Substantia nigra (tissue), 51 donors: ENCODE measurements at places on chromosomes 16 and 17.

DNA sequence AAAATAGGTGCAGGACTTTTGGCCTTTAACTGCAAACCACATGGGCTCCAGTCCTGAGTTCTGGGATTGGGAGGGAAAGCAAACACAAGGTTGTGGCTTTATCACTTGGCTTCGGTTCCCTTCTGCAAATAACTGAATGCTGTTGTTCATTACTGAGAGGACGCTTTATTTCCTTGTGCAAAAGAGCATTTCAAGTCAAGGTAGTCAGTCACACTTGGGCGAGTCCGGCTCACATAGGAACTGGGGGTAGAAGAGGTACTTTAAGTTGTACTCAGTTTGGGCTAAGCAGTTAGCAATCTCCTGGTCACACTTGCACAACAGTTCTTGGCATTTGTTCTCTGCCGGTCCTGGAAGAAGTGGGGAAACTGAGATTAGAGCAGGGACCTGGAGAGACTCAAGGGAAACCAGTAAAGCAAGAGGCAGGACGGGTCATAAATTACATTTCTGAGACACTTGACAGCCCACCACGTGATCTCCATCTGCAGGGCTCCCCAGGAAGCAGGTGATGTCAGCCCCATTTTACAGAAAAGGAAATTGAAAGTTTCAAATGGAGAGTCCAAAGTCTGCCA, 21.6 kb downstream of the PLA2G10 start:
- no peak for DNase-seq

DNA sequence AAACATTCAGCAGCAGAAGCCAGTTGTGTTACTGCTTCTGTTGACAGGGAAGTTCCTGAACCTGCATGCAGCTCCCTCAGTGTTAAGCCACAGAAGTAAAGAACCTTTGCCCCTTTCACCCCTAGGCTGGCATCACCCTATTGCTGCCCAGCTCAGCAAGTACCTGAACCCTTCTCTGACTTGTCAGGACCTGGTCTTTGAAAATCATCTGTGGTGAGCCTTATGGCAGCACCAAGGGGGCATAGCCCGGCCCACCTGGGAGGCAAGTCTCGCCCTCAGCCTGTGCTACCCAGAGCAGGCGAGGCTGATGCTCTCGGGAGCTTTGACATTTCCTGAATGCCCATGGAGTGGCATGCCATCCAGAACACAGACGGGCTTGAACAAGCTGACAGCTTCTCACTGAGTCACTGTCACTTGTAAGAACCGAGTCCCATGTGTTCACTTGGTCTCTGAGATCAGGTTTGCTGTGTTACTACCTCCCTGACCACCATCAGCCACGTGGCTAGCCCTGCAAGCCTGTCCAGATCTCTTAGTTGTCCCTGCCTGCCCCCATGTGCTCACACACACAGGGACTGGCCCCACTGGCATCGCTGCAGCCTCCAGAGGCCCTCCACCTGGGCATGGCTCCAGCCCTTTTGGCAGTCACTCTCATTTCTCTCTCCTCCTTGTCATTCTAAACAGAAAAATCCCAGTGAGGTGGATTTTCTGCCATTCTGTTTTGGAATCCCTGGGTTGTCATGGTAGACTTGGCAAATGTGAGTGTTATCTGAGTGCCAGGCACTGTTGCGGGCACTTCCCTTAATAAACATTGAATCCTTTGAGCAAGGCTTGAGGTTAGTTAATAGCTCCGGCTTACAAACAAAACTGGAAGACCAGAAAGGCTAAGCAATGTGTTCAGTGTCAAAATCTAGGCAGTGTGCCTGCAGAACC, 2.9 kb upstream of the CARMIL2 start:
- DNase-seq: peak; percentile 20

GRCh38 chr17:55587608-55588139, 76.4 kb upstream of the SMIM36 start:
- DNase-seq: no peak

DNA sequence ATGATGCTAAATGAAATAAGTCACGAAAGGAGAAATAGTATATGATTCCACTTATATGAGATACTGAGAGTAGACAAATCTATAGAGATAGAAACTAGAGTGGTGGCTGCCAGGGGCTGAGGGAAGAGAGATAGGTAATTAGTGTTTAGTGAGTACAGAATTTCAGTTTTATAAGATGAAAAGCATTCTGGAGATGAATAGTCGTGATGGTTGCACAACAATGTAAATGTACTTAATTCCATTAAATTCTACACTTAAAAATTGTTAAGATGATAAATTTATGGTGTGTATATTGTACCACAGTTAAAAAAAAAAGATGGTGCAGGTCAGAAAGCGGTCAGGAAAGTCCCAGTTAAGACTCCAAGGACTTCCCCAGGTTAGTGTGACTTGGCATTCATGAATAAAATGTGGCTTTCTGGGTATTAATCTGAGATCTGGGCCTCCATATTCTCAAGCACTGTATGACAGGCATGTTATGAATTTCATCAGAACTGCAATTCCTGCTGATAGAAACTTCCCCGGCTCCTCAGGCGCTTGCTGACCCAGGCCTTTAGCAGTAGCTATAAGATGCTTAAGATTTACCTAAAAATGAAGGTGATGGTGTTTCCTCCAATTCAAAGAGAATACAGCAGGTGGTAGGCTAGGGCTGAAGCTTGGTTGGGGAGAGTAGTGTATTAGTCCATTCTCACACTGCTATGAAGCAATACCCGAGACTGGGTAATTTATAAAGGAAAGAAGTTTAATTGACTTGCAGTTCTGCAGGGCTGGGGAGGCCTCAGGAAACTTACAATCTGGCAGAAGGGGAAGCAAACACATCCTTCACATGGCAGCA, 115.3 kb upstream of the SOX9 start:
- no peak for DNase-seq

GRCh38 chr16:79656553-79657115, 56.1 kb upstream of the MAF start:
- no peak for DNase-seq

DNA sequence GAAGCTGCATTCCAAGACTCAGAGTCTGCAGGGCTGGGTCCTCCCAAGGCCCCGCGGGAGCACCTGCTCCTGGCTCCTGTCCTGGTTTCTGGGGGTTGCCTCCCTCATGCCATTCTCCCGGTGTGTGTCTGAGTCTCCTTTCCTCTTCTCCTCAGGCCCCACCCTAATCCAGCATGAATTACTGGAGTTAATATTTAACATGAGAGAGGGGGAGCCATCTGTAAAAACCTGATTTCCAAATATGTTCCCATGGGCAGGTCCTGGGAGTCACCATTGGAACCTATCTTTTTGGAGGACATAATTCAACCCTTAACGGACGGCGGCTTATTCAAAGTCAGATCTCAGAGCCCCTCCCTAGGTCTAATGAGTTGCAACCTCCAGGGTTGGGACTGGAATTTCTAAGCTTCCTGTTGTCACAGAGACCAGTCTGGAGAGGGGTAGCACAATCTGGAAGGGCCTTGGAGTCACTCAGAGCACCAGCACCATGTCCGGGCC, 5.4 kb downstream of the C17orf99 start:
- DNase-seq: no peak

DNA sequence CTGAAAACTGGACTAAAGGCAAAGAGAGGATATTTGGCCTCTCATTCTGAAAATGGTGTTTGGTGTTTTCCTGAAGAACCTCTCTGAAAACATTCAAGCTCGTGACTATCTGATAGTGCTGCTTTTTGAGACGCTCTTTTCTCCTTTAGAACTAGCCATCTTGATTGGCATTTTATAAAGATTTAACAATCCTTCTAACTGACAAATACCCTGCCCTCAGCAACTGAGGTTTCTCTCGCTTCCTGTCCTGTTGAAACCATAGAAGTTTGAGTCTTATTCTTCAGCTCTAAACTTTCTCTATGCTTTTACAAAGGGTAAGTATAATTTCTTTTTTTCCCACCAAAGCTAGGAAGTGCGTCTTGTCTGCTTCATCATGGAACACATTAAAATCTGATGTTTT, 13.3 kb downstream of the CNEP1R1 start:
- DNase-seq: no peak

- no peak for DNase-seq
These were observed 257.1 kb downstream of the FTO start for GRCh38 chr16:53960954-53961616.

- no peak for DNase-seq
These were observed 64.4 kb downstream of the EFCAB5 start for GRCh38 chr17:30005709-30006320.

DNA sequence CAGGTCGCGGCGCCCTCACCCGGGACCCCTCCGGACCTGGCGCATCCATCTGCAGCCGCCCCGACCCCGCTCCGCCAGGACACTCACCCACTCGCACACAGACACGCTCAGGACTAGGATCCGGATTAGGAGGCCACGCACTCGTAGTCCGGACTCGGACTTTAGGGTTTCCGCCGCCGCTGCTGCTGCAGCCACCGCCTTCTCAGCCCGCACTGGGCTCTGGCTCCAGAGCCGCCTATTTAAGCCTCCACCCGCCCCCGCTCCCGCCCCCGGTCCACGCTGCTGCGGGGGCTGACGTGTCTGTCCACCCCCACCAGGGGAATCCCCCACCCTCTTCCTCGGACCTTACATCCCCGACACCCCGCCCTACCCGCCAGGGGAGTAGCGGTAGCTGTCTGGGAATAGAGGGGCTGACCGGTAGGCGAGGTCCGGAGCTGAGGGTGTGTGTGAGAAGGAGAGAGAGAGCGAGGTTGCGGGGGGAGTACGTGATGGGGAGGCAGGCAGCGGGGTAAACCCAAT, at the start of gene RRAD:
Gene RRAD (minus strand): TSS at position 214 of the 519 bp plus-strand sequence. CDS start 356 bp downstream, outside the sequence.
- no peak for DNase-seq

- DNase-seq: no peak
These were observed 99.2 kb upstream of the ZNF750 start for GRCh38 chr17:82938873-82939620.

- no peak for DNase-seq
These were observed 965 bp upstream of the TMC6 start for GRCh38 chr17:78129351-78130089.

- no peak for DNase-seq
These were observed 12.8 kb downstream of the CRISPLD2 start for GRCh38 chr16:84832488-84833143.

DNA sequence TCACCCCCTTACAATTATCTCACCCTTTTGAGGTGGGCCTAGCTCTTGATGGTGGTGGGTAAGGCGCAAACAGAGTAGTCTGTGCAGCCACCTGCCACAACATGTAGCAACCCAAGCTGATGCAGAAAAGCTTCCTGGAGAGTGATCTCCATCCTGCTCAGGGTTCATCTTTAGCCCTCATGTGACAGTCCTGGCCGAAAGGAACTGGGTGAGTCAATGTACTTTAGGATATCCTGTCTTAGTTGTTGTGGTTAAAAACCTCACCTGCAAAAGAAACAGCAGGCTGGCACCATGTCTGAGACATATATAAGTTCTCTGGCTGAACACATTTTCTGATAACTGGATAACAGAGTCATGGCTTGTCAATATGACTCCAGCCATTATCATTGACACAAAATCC, 183.5 kb upstream of the CPHXL start:
- no peak for DNase-seq
